ENCODE measurements at places on chromosomes 4 and X.

- no peak for DNase-seq
Measured at GRCh38 chr4:155676430-155676825, 9.8 kb downstream of the GUCY1A1 start.

- no peak for DNase-seq
Measured at GRCh38 chr4:171130256-171130801, 682.9 kb upstream of the GALNTL6 start.

- no peak for DNase-seq
Measured at GRCh38 chr4:84085986-84086385, 413.1 kb downstream of the NKX6-1 start.

- DNase-seq = no peak
Measured at GRCh38 chr4:57043347-57044251, 64.9 kb downstream of the POLR2B start.

DNA sequence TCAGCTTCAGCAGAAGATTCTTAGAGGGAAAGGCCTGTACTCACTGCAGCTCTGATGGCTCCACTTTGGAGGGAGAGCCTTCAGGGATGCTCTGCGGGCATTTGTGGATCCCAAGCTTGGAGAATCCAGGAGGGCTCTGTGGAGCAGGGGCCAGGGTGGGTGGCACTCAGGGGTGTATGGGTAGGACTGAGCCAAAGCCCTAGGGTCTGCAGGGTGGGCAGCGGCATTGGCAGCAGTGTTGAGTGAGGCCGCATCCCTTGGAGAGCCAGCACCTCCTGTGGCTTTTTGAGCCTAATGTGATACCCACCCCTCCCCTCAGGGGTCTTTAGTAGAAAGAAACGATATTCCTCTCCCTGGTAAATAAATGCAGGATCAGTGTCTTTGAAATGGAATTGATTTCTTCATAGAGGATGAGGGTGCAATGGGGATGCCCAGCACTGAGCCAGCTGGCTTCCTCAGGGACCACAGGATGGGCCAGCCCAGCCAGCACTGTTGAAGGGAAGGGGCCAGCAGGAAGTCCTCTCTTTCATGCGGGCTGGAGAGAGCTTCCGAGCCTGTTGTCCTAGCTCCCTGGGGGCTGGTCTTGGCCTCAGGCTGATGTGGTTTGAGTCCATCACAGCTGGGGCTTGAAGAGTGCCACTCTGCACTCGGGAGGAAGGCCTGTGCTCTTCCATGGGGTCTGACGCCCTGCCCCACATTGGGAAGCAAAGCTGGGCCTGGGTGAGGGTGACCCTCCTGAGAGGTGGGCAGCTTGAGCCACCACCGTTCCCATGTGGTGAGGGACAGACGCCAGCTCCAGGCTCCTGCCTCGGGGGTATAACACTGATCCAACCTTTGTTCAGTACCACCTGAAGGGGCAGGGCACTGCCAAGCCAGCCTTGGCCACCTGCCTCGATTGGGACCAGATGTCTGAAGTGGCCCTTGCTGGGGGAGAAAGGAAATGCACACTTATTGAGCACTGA is 49.5 kb downstream of the PSAPL1 start:
- DNase-seq = peak; percentile 51

DNA sequence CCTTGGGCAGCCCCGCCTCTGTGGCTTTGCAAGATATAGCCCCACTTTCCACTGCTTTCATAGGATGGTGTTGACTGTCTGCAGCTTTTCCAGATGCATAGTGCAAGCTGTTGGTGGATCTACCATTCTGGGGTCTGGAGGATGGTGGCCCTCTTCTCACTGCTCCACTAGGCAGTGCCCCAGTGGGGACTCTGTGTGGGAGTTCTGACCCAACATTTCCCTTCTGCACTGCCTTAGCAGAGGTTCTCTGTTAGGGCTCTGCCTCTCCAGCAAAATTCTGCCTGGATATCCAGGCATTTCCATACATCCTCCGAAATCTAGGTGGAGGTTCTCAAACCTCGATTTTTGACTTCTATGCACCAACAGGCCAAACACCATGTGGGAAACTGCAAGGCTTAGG is 153.7 kb downstream of the TBCK start:
- no peak for DNase-seq

- no peak for DNase-seq
Measured at GRCh38 chr4:34269613-34270012, 1974.7 kb downstream of the ARAP2 start.

DNA sequence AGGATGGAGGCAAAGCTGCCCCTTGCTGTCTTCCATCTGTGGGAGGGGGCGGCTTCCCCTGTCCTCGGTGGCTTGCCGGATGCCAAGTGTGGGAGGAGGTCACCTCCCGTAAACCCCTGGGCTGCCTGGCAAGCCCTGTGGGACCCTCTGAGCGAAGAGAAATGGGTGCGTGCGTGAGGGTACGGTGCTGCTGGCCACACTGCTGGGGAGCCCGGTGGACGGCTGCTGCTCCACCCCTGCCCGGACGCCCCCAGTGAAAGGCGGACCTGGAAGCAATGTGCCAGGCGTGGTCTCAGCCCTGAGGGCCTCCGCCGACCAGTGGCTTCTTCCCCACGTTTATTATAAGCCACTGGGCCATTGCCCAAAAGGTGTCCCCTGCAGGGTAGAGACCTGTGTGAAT is 4.6 kb upstream of the IDUA start:
- DNase-seq = no peak

- no peak for DNase-seq
Measured at GRCh38 chrX:115603534-115604074, 42.6 kb downstream of the PLS3 start.

DNA sequence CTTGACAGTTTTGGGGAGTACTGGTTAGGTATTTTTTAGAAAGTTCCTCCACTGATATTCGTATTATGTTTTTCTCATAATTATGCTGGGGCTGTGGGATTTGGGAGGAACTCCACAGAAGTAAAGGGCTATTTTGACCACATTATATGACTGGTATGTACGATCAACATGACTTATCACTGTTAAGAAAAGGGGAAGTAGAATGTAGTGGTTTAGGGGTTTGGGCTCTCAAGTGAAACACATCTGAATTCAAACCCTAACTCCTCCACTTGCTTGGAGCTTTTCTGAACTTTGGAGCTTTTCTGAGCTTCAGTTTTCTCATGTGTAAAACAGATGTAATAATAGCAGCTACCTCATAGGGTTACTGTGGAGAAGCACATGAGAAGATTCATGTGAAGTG is 96.4 kb upstream of the C1GALT1C1 start:
- DNase-seq = no peak

- no peak for DNase-seq
Measured at GRCh38 chrX:134459683-134460004, 321 bp upstream of the HPRT1 start.

- no peak for DNase-seq
Measured at GRCh38 chr4:42302348-42302747, 94.9 kb upstream of the SHISA3 start.

DNA sequence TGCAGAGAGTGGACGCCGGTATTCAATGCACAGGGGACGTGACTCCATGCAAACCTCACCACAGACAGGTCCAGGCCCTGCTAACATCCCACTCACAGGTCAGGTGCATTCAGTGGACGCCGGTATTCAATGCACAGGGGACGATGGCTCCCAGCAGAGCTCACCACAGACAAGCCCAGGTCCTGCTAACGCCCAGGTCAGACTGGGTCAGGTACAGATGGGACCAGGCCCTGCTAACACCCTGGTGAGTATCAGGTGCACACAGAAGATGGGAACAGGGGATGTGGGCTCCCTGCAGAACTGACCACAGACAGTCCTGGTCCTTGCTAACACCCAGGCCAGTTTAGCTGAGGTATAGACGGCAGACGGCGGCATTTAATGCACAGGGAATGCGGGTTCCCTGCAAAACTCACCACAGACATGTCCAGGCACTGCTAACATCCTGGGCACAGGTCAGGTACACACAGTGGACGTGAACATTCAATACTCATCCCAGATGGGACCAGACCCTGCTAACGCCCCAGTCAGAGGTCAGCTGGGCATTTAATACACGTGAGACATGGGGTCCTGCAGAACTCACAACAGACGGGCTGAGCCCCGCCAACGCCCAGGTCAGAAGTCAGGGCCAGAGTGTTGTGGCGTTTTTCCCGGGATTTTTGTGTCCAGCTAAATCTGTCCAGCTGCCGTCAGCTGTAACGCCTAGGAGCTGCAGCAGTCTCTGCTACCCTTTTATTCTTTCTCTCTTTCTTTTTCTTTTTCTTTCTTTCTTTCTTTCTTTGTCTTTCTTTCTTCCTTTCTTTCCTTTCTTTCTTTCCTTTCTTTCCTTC is 99.2 kb downstream of the SHOX start:
- DNase-seq = peak; percentile 59

GRCh38 chrX:41759817-41760216 is 35.8 kb downstream of the GPR82 start:
- no peak for DNase-seq

DNA sequence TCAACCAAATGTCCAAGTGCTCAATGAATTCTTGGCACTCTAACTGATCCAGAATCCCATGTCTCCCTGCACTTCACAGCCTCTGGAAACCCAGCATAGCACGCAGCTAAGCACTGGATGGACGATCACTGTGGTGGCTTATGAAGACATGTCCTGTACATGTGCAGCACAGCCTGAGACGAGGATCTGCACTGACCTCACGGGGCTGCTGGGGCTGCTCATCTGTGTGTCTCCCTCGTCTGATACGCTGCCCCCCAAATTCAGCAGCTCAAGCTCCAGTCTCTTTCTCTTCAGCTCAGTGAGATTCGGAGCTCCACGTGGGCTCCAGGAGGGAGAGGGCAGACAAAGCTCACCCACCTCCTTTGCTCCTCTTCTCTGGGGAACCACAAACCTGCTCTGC is 126.9 kb downstream of the CPZ start:
- no peak for DNase-seq

- no peak for DNase-seq
Measured at GRCh38 chrX:11264925-11265324, 28.3 kb upstream of the AMELX start.

DNA sequence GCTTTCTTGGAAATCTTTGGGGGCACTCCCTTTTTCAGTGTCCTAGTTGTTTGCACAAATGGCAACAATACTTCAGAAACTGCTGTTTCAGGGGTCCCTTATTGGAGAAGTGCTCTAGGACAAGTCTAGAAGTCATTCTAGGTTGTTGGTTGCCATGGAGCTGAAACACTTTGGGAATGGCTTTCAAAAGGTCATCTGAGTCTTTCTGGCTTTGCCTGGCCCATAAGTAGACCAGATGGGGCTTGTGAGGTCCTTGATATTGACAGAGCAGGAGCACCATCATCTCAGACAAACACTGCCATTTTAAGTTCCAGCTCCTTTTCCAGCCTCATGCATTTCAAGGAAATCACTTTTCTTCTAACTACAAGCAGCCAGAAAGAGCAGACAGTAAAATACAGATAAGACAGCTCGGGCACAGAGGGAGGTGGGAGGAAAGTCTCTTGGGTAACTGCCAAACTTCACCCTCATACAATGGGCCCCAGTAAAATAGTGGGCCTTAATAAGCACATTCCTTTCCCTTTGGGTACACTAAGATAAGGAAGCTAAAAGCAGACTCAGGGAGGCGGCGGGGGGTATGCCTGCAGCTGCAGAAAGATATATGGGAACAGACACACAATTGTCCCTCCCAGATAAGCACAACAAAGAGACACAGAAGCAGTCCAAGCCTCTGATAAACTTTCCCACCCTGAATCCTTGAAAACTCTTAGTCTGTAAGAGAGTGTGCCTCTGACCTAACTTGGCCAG is 8.5 kb upstream of the NXF3 start:
- DNase-seq = no peak

GRCh38 chr4:108049406-108049805 is 59.7 kb downstream of the HADH start:
- DNase-seq = no peak

GRCh38 chrX:48794911-48795515 is 6.9 kb upstream of the HDAC6 start:
- peak; percentile 69 for DNase-seq

DNA sequence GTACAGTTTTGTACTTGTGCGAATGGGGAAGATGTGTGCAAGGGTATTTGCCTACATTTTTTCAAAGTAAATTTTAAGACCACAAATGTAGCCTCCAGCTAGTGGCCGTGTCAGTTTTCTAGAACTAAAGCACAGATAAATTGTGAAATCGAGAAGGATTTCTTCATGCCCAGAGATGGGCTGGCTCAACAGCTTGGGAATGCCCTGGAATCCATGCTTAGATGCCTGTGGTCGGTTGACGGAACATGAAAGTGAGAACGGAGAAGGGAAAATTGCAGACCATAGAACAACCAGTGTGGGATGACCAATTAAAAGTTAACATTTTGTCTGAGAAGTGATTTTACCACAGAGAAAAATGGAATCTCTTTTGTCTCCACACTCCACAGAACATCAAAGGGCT is 73.2 kb upstream of the VCX2 start:
- DNase-seq = no peak

DNA sequence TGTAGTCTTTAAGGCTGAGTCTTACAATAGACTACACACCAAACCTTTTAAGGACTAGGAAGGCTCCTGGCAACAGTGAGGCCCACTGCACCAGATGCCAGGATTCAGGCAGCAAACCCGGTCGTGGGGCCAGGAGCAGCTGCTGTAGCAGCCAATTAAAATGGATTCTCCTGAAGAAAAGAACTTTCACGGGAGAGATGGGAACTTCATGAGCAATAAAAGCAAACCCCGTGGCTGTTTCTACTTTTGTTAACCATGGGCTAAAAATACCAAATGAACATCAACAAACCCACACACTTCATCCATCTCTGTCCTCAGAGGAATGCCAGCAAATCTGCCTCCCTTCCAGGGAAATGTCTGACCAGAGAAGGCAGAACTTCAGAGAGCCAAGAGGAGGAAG is 101.4 kb downstream of the BTC start:
- DNase-seq = no peak

DNA sequence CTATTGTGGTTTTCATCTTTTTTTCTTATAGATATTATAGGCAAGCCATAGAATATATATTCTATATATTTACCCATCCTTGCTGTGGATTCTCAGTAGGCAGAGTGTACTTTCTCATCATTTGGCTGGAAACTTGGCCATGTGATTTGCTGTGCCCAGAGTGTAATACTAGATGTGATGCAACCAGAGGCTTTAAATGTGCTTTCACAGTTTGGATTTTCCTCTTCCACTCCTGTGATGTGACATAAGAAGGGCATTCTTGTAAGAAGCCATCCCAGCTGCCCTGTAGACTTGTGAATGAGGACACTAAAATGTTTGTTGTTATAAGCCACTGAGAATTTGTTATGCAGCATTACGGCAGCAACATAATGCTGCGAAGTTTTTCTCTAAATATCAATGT is 10.4 kb upstream of the HPGDS start:
- no peak for DNase-seq

- no peak for DNase-seq
Measured at GRCh38 chr4:105472871-105473323, 965 bp downstream of the PPA2 start.

All from mesenteric fat pad (tissue), 1 donor.